Mammary epithelial cell (primary cell): ENCODE measurements at places on chromosomes 13 and 19. TPM values are rescaled to one million over a fixed set of nuclear protein-coding genes. Genes with fewer than 3 reads are reported as not detected.

ZNF575 gene
- total RNA-seq = 0.17 TPM

FCGBP gene
- total RNA-seq = 0.17 TPM

STOML3 gene
- total RNA-seq = not detected in 2 replicates

- DNase-seq = no peak
Measured at GRCh38 chr13:48281556-48281955, 22.0 kb upstream of the RB1 start.

GRCh38 chr19:39738814-39739213 lies 985 bp upstream of the CLC start:
- DNase-seq = no peak

- DNase-seq = peak; percentile 66
Measured at GRCh38 chr19:2887391-2887914, 13.3 kb upstream of the ZNF57 start.

DNA sequence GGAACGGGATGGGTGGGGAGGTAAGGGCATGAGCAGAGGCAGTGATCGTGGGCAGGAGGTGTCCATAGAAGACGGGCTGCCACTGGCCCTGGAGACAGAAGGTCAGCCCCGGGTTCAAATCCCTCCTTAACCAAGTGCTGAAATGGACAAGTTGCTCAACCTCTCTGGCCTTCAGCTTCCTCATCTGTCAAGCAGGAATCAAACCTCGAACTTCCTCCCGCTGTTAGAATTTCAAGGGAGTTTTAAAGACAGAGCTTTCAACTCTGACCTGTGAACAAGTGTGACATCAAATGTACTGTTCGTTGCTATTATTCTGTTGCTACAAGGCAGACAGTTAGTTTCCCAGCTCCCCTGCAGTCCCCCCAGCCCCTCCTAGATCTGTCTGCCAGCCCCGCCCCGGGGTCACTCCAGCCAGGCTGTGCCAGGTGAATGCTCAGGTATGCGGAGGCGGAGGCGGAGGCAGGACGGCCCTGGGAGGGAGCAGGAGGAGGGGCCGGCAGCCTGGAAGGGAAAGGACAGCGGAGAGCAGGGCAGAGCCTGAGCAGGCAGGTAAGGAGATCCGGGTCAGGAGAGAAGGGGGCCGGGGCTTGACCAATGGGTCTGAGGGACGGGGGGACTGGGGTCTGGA lies at the start of gene EPS8L1:
TSS of gene EPS8L1 (plus strand) at position 499 of the 628 bp plus-strand sequence. CDS start 576 bp downstream, outside the sequence.
- peak; percentile 68 for DNase-seq

GRCh38 chr13:35474496-35475211 lies 1.8 kb downstream of the MAB21L1 start:
- no peak for DNase-seq

GRCh38 chr13:94859278-94859691 lies 146.9 kb upstream of the SOX21 start:
- DNase-seq = no peak
